ENCODE measurements at places on chromosomes 16 and 17. TPM values are rescaled to one million over a fixed set of nuclear protein-coding genes. Genes with fewer than 3 reads are reported as not detected.

- DNase-seq: no peak
Observed at GRCh38 chr16:77882358-77882757, 94.0 kb downstream of the VAT1L start.

- peak; percentile 87 for DNase-seq
Observed at GRCh38 chr16:77679391-77679790, 42.9 kb upstream of the NUDT7 start.

DNA sequence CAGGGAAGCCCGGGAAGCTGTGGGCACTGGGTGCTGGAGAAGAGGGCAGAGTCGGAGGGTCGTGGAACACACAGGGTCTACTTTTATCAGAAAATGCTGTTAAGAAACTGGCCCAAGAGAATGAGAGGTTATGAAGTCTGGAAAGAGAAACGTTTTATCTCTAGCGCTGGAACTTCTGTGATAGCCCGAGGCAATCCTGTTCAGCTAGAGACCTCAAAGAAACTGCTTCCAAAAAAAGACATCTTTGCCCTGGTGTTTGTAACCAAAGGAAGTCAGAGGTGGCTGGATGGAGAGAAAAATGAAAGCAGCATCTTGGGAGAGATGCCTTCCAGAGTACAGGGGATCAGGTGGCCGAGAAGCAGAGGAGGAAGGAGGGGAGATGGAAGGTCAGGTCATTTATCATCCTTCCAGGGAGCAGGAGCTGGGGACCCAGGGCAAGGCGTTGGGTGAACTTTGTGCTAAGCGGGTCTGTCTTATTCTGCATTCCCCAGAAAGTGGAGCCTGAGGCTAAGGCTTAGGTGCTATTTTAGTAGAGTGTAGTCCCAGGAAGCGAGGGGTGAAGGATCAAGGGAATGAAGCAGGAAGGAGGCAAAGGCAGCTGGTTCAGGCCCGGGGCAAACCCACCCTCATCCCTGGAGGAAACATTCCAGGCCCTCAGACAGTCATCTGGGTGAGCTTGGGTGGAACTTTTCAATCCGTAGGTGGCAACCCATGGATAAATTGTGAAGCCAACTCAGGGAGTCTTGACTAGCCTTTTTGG is 66.5 kb downstream of the MGAT5B start:
- no peak for DNase-seq

Gene SALL1
- not detected for total RNA-seq

Data from skin of body (tissue), 3 donors.